Erythroblast (primary cell): ENCODE measurements at places on chromosomes 4 and X.

GRCh38 chrX:23879380-23880090 lies 28.2 kb downstream of the APOO start:
- DNase-seq, result no peak

DNA sequence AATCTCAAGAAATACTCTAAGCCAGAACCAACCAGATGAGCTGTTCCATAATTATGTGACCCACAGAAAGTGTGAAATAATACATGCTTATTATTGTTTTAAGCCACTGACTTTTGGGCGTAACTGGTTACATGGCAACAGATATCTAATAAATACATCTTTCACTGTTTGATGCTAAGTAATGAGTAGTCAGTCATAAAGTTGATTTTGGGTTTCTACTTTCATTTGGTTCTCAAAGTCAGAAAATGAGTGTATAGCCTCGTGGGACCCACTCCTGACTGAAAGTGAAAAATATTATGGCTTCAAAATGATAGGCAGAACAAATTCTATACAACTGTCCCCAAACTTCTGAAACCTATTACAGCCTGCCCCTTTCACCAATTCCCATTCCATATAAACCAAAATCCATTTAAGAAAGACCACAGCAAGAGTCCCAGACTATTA lies 88.0 kb upstream of the CBR4 start:
- DNase-seq, result no peak

GRCh38 chr4:26964994-26965393 lies 104.4 kb downstream of the STIM2 start:
- no peak for DNase-seq

GRCh38 chr4:110742143-110742542 lies 119.3 kb upstream of the PITX2 start:
- DNase-seq, result no peak

DNA sequence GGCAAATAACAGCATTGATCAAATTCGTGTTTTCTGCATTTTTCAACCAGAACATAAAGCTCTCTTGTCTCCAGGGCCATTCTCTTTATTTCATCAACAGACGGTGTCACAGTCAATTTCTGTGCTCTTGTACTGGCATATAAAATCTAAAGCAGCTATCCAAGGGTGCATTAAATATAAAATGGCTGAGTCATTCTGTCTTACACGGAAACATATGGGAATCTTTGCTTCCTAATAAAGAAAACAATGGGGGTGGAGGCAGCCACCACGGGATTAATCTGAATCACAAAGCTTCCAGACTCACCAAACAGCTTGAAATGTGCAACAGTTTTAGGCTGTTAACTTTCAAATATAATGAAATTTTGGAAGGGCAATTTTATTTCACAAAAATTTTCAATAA lies 132.6 kb downstream of the IL15 start:
- no peak for DNase-seq

GRCh38 chrX:100731441-100732281 lies at the start of gene SYTL4:
Gene SYTL4 (minus strand): TSS chrX:100732121. CDS start chrX:100702037, 30,084 bp downstream.
- DNase-seq, result peak; percentile 72
